ENCODE measurements at places on chromosomes 3 and 15.

DNA sequence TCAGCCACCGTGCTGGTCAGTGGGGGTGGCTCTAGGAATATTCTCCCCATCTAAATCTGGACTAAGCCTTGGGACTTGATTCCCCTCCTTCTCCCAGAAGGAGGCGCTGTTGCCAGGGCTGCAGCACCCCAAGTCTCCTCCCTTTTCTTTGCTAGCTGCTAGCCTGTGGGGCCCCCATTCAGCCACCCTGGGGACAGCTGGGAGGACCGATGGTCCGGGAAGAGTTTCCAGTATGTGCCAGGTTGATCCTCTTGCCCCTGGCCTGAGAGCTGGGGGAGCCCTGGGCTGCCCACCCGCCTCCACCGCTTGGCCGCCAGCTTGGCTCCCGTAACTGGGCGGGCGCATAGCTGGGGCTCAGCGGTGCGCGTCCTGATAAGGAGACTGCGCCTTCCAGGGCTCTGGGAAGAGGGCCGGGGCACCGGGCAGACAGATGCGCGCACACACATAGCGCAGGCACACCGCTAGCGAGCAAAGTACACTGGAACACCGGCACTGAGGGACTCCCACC, 4.2 kb downstream of the SMAD6 start:
- DNase-seq: no peak

- DNase-seq: no peak
These were observed 1.4 kb upstream of the LRRC3B start for GRCh38 chr3:26621176-26621575.

GRCh38 chr15:43214592-43215295, 6.1 kb downstream of the EPB42 start:
- DNase-seq: no peak

DNA sequence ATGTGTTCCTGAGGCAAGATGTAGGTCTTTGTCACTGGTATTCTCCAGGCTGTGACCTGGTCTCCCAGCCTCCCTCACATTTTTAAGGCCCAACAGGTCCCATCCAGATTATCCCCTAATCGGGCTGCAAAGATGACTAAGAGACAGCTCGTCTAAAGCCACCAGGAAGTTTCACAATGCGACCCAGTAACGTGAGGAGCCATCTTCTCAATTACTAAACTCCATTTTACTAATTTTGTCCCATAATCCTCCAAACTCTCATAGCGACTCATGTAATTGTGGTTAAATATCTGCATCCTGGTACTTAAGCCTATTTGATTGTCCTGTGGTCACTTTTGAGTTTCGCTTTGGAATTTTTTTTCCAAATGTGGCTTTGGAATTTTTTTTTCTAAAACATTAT, 8.7 kb upstream of the PLA2G4F start:
- no peak for DNase-seq

- DNase-seq: no peak
These were observed 355.3 kb upstream of the ZNF385D start for GRCh38 chr3:22106213-22106896.

GRCh38 chr3:50345586-50346234, at the start of gene ZMYND10:
Gene ZMYND10, minus strand, starts transcription at chr3:50345732. Its CDS starts 153 bp downstream, at chr3:50345579.
- no peak for DNase-seq

Measured in astrocyte (in vitro differentiated cells and primary cell).